ENCODE measurements at places on chromosomes 3 and 15. TPM values are rescaled to one million over a fixed set of nuclear protein-coding genes. Genes with fewer than 3 reads are reported as not detected.

DNA sequence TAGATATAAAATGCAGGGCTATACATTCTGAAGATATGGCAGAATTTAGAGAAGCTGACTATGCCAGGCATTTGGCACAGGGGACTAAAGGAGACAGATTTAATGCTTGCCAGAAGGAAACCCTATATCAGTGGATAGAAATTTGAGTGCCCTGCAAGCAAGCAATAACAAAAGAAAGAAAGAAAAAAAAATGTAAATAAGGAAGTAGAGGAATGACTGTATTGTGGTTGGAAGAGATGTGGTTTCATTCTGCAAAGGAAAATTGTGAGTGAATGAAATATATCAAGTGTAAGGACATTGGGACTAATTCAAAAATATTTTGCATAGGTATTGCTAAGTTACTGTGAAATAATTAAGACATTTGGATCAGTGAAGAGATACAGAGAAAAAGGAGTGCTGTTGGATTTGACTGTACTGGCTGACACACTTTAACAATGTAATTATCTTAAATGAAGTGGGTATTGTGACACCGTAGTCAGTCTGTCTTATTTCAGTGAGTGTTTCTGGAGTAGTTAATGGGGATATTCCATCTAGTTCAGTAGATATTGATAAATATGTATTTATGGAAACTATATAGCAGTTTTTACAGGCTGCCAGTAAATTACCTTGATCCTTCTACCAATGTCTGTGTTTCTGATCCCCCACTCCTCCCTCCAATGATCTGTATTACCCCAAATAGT is 418.2 kb downstream of the CNTN4 start:
- no peak for DNase-seq

DNA sequence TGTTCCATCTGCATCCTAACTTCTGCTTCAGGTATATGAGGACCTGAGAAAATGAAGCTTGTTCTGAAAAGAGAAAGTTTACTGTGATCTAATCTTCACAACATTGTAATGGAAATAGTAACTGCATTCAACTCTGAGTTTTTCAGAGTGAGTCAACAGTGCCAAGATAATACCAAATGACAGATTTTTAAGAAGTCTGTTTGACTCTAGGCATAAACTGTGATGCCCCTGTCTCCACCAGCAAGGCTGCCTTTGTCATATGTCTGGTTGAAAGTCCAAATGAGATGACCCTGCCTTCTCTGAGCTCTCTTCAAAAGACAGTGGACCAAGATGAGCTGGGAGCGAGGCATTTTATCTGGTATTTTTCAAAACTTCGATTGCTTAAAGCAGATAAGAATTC is 44.8 kb upstream of the B3GNT5 start:
- DNase-seq = no peak

DNA sequence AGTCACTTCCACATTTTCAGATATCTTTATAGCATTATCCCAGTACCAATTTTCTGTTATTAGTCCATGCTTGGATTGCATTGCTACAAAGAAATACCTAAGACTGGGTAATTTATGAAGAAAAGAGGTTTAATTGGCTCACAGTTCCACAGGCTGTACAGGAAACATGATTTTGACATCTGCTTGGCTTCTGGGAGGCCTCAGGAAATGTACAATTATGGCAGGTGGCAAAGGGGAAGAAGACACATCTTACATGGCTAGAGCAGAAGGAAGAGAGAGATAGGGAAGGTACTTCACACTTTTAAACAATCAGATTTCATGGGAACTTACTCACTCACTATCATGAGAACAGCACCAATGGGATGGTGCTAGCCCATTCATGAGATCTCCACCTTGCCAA is 172.3 kb upstream of the GPR149 start:
- no peak for DNase-seq

GRCh38 chr3:157375342-157375986 is 61.2 kb upstream of the PTX3 start:
- DNase-seq = no peak

- DNase-seq = no peak
Observed at GRCh38 chr15:99110093-99110492, 5.2 kb downstream of the SYNM start.

- DNase-seq = no peak
Observed at GRCh38 chr3:17901893-17902292, 159.5 kb upstream of the TBC1D5 start.

- DNase-seq = no peak
Observed at GRCh38 chr3:157130467-157131251, 29.3 kb downstream of the CCNL1 start.

DNA sequence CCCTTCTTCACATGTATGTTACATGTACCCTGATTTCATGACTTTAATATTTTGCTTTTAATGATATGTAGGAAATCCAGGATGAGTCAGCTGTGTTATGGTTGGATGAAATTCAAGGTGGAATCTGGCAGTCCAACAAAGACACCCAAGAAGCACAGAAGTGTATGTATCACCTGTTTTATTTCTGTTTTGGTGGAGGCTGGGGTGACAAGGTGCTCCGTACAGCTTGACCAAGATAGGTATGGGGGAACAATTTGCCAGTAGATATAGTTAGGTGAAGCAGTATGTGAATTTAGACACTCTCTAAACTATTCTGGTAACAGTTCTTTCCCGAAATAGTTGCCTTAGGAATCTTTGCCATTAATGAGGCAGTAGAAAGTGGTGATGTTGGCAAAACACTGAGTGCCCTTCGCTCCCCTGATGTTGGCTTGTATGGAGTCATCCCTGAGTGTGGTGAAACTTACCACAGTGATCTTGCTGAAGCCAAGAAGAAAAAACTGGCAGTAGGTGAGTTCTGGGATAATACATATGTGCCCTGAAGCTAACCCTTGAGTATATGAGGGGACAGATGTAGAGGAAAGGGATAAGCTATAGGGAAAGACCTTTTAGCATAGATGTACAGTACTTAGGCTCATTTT is 63.7 kb upstream of the CRTC3 start:
- DNase-seq = no peak

- no peak for DNase-seq
Observed at GRCh38 chr15:31803388-31803884, 226.9 kb upstream of the CHRNA7 start.

KLHL40 gene
- total RNA-seq = not detected

LRRC2 gene
- total RNA-seq = not detected

Measured in glomerular endothelial cell (primary cell).